Activated CD4-positive, alpha-beta memory T cell treated with anti-CD3 and anti-CD28 coated beads for 36 hours (primary cell): ENCODE measurements at places on chromosomes 13 and 19. TPM values are rescaled to one million over a fixed set of nuclear protein-coding genes. Genes with fewer than 3 reads are reported as not detected.

Gene MAB21L1
- total RNA-seq: not detected

Gene CPB2
- total RNA-seq: not detected

GRCh38 chr13:79674765-79675515 lies 194.0 kb downstream of the NDFIP2 start:
- no peak for DNase-seq

DNA sequence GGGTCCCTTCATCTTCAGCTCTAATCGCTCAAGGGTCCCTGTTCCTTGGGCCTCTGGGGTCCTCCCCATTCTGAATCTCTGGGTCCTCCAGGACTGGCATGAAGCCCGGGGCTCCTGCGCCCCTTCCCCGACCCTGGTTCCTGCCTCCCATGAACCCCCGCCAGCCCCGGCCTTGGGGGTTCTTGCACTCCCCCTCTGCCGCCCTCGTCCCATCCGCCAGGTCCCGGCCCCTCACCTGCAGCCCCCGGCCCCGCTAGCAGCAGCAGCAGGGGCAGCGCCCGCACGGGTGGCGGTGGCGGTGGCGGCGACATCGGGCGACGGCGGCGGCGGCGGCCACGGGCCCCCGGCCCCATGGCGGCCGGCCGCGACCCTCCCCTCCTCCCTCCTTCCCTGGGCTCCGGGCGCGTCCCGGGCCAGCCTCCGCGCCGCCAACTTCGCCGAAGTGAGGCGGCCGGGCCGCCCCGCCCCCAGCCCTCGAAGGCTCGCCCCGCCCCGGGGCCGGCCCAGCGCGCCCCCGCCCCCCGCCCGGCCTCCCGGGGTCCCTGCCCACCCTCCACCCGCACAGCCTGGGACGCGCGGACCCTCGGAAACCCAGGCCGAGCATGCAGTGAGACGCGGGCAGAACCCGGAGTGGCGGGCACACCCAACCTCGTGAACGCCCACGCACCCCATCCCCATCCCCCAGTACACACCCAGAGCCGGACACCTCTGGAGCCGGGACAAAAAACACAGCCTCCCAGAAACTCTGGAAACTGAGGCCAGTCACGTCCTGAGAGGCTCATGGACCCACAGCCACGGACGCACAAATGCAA lies at the start of gene NOTCH3:
TSS of gene NOTCH3 (minus strand) at position 443 of the 812 bp plus-strand sequence. CDS start at position 353, 90 bp downstream.
- no peak for DNase-seq

DNA sequence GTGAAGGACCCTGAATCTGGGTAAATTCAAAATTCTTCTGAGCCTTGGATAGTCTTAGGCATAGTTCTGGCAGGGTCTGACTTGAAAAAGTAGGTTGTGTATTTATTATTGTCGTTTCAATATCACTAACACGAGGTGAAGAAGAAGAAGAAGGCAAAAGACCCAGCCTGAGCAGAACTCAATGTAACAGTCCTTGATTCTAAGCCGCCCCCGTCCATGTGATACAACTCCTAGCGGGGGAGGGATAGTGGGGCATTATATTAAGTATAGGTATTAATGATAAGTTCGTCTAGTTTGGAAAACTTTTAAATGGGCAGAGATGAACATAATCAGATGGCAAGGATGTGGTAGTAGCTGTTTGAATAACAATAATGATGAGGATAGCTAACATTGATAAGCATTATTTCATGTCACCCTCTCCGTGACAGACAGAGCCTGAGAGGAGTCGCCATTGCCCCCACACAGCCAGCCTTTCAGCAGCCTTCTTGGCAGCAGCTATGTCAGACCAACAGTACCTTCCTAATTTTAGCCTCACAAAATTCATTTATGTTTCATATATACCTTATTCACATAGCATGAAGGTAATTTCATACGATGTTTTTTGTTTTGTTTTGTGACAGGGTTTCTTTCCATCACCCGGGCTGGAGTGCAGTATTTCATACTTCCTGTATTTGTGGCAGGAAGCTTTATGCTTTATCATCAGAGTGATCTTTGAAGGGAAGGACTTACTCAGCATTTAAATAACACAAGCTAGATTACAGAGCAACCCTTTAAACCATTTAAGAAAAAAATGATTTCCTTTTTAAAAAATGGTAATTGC lies 64.4 kb upstream of the NPAS1 start:
- DNase-seq: peak; percentile 46

Gene SELENOV
- not detected for total RNA-seq

Gene MAG
- 0.43 TPM for total RNA-seq

Gene SLC6A16
- total RNA-seq: 1.3 TPM

Gene PRR22
- total RNA-seq: 2.2 TPM

Gene RNF225
- 0.31 TPM for total RNA-seq

Gene MIDN
- total RNA-seq: 54.6 TPM

DNA sequence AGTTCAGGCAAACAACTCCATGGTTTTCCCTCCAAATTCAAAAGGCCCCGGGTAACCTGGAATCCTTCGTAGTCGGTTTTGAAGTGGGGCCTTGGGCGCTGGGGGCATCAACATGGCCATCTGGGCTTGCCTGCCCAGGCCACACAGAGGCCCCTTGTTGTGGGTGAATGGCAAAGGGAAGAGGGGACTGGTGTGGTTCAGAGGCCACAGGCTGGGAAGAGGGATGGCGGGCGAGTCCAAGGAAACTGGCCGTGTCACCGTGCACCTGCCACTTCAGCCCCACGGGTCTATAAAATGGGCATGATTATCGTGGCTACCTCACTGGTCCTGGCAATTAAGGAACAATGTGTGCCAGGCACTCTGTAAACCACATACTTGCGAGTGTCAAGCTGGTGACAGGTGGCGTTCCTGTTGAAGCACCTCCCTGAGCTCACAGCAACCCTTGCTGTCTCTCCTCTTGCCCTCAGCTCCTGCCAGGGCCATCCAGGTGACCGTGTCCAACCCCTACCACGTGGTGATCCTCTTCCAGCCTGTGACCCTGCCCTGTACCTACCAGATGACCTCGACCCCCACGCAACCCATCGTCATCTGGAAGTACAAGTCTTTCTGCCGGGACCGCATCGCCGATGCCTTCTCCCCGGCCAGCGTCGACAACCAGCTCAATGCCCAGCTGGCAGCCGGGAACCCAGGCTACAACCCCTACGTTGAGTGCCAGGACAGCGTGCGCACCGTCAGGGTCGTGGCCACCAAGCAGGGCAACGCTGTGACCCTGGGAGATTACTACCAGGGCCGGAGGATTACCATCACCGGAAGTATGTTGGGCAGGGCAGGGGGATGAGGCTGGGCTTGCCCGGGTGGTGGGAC lies 1.3 kb downstream of the LSR start:
- peak; percentile 7 for DNase-seq

Gene HRC
- total RNA-seq: not detected

- peak; percentile 56 for DNase-seq
Measured at GRCh38 chr13:98528663-98529064, 48.2 kb downstream of the STK24 start.

DNA sequence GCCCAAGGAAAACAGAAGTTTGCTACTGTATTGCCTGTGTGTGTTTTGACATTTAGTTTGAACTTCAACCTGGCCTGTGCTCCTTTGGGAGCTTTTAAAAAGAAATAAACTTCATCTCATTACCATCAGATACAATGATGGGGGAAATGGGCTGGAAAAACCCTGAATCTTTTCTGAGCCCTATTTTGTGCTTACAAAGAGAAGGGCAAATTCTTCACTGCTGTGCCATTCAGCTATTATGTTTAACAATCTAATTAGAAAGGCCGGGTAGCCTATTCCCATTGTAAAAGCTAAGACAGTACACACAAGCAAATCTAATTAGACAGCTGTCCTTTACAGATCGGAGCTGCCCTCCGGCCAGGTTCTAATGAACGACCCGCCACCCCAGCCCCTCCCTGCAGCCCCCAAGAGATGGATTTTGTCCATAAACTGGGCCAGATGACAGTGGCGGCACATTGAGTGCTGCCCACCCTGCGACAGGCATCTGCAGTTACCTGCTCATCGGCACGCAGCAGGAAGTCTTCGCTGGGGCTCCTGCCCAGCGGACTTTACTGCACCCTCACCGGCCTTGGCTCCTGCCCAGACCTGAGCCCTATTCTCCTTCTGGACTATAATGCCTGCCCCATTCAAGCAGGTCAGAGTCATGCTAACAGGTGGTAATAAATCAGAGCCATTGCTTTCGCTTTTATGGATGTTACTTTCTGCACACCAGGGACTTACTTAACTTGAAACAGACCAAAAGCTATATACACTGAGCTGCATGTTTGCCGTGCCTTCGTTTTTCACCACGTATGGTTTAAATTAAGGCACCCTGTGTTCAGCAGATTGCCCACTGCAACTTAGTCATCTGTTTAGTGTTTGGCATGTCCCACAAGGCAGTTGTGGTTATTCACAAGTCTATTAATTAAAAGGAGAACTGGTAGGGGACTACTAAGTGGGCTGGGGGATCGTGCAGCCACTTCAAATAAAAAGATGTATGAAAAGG lies 549.6 kb downstream of the FGF9 start:
- no peak for DNase-seq

DNA sequence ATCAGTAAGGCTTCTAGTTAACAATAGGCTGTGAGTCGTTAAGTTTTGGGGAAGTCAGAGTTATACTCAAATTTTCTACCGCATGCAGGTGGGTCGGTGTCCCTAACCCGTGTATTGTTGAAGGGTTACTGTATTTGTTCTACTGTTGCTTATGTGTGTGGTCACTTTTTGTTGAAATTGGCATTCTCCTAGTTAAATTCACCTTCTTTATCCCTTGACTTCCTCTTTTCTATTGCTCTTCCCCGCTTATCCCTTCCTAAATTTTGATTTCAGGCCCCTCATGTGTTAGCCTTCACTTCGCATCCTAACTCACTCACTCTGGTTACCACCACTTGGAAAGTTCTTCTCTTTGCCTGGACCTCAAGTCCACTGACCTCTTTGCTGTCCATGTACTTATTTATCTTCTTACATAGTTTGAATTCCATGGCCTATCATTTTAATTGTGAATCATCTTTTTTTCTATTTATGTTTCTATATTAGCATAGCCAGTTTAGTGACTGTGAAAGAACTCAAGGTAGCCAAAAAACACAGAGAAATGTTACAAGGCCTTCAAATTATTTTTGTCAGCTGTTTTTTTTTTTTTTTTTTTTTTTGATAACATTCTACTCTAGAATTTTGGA lies 52.9 kb downstream of the NDFIP2 start:
- no peak for DNase-seq

DNA sequence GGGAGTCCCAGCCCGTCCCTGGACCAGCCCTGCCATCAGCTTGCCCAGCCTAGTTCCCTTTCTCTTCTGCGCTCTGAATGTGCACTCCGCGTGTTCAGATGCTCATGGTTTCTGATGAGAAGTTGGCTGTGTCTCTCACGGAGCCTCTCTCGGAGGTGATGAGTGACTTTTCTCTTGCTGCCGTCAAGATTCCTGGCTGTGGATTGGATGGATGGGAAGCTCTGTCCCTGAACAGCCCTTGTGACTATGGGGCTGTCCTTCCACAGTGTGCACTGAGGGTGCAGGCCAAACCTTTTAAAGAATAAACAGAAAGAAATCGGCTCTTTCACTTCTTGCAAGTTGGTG lies 24.4 kb downstream of the WTIP start:
- DNase-seq: no peak

Gene KLK13
- not detected for total RNA-seq

DNA sequence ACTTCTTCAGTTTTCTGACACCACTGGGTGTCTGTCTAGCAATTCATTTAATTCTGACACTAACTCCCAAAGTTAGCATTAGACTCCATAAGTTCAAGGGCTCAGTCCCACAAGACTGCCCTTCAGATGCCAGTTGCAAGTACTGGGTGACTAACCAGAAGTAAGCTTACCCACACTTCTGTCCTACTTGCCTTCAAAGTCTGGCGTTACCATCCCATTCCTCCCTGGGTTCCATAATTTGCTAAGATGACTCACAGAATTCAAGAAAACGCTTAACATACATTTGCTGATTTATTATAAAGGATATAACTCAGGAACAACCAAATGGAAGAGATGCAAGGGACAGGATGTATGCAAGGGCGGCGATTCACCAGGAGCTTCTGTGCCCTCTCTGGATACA lies 45.5 kb upstream of the NPAS1 start:
- no peak for DNase-seq

DNA sequence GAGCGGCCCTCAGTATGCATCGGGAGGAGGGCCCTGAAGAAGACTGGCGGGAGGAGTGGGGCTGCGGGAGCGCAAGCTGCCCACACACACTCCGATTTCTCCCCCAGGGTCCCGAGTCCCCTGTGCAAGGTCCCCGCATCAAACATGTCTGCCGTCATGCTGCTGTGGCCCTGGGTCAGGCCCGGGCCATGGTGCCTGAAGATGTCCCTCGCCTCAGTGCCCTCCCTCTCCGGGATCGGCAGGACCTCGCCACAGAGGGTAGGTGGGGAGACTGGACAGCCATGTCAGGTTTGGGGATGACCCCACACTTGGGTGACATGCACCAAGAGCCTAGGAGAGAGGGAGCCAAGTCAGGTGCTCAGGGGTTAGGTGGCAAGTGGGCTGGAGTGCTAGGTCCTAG lies 4.7 kb downstream of the KMT2B start:
- no peak for DNase-seq

Gene DNAJC15
- 17.4 TPM for total RNA-seq

Gene PRTN3
- not detected for total RNA-seq

Gene FUT1
- 0.40 TPM for total RNA-seq

DNA sequence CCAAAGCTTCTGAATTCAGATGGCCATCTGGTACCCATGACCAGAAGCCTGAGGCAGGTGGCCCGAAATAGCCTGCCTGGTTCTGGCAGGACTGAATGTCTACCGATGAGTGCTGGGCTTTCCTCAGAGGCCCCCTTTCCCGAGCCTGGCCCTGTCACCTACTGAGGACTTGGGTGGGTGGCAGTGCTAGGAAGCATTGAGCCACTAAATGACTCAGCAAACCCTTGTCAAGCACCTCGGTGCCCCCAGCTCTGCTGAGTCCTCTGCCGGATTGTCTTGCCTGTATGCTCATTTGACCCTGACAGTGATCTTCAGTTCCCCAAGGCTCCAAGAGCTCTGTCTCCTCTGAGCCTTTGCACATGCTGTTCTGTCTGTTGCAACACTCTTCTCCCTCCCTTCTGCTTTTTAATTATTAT lies 17.9 kb downstream of the PPP1R37 start:
- DNase-seq: peak; percentile 30

Gene RDH13
- 12.8 TPM for total RNA-seq

Gene SIGLECL1
- total RNA-seq: not detected

DNA sequence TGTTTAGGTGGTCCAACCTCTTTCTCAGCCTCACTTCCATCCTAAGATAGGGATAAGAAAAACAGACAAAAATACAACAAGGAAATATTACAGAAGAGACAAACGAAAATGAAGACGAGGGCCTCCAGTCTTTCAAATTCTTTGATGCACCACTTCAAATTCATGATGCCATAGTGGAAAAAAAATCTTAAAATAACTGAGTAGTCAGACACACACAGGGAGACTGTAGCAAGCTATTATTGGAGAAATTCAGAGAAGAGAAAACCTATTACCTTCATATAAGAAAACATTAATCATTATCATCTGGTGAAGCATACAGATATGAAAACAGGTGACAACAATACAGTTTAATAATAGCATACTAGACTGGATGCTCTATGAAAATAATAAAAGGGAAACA lies 548.2 kb downstream of the KCTD12 start:
- no peak for DNase-seq

DNA sequence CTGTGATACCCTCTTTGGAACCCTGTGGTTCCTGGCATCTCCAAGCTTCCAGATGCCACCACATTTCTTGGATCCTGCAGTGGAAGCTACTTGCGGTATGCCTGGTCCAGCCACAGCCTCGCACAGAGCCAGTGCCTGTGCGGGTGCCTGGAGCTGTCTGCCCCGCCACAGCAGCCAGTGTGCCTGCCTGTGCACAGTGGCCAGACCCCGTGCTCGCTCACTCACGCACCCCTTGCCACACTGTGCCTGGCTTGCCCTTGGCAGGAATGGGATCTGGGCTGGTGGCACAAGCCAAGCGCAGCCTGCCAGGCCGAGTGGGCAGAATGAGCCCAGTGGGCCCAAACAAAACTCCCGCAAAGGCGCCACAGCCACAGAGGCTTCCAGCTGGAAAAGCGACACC lies 26.2 kb downstream of the POMP start:
- no peak for DNase-seq
